Karpas-422 (cell line): ENCODE measurements at places on chromosomes 2 and 18. TPM values are rescaled to one million over a fixed set of nuclear protein-coding genes. Genes with fewer than 3 reads are reported as not detected.

DNA sequence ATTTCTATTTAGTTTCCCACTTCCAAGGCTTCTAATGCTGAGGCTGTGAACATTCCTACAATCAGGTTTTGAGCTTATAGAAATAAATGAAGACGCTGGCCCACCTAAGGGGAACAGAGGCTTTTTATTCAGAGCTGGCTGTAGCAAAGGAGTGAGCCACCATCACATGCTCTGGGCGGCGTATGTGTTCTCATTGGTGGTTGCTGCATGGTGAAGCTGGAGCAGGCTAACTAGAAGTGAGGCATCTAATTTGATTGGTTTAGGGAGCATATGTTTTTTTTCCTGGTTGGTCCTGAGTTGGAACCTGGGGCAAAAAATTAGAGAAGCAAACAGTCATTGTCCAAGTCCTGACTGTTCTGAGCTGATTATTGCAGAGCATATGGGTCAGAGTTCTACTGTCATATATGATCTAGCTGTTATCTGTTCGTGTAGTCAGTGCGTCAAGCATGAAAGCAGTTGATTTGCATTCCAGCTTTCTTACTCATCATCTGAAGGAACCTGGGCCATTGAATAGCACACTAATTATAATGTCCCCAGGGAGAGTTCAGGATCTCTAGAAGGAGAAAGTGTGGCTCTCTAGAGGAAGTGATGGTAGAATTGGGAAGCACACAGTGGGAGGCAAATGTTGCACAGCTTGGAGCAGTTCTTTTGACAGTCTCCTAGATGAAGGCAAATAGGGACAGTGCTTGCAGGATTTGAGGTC is 279.6 kb downstream of the PARD3B start:
- peak; percentile 60 for DNase-seq

GRCh38 chr2:11169333-11169732 is 14.1 kb downstream of the SLC66A3 start:
- DNase-seq: no peak

GRCh38 chr2:25682082-25682481 is 8.7 kb upstream of the DTNB start:
- no peak for DNase-seq

DNA sequence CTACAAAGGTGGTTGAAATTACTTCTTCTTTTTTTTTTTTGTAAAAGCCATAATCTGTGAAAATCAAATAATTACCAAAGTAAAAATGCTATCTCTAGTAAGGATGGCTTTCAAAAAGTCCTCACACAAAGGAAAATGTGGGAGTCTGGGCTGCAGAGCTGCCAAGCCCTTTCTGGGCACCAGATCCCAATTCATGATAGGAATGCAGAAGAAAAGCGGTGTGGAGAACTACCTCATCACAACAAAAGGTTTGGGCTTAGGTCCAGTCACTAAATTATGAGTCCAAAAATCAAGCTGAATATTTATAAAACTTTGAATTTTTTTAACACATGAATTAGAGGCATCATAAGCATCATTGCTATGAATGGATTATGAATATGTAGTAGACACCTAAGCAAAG is 30.8 kb upstream of the EPHA4 start:
- DNase-seq: no peak

GRCh38 chr2:159907909-159908308 is 109.9 kb upstream of the CD302 start:
- no peak for DNase-seq

DNA sequence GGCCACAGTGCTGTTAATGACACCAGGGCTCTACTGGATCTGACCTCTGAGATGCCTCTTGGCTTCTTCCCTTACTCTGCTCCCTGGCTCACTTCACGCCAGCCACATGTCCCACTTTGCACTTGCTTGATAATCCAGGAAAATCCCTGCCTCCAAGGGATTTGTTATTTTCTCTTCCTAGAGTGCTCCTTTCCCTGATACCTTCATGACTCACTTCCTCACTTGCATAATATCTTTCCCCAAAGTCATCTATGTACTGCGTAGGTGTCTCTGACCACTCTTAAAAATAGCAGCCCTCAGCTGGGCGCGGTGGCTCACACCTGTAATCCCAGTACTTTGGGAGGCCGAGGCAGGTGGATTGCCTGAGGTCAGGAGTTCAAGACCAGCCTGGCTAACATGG is 572.3 kb downstream of the PLCL1 start:
- no peak for DNase-seq

GRCh38 chr2:240799033-240799820 is 20.8 kb downstream of the KIF1A start:
- no peak for DNase-seq

GRCh38 chr2:132667706-132668105 is 2.3 kb downstream of the LYPD1 start:
- DNase-seq: no peak

- no peak for DNase-seq
These were observed 267.0 kb downstream of the NOL4 start for GRCh38 chr18:33957707-33958106.

DNA sequence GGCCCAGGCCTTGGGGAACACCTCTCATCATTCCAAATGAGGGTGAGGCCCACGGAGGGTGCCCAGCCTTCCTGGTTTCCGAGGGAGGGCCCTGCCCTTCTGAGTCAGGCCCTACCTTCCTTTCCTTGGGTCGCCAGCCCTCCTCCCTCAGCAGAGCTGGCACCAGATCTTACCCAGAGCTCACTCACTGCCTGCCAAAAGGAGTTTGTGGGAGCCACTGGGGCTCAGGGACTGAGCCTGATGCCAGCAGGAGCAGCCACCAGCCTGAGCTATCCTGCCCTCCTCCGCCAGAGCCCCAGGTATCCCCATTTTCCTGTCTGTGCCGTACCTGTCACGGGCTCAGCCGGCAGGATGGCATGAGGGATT is 64.1 kb downstream of the NRP2 start:
- no peak for DNase-seq

DNA sequence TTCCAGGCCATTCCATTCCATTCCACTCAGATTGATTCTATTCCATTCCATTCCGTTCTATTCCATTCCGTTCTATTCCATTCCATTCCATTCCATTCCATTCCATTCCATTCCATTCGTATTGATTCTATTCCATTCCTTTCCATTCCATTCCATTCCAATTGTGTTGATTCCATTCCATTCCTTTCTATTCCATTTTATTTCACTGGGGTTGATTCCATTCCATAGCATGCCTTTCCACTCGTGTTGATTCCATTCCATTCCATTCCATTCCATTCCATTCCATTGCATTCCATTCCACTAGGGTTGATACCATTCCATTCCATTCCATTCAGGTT is 1142.3 kb downstream of the RPIA start:
- peak; percentile 51 for DNase-seq

DNA sequence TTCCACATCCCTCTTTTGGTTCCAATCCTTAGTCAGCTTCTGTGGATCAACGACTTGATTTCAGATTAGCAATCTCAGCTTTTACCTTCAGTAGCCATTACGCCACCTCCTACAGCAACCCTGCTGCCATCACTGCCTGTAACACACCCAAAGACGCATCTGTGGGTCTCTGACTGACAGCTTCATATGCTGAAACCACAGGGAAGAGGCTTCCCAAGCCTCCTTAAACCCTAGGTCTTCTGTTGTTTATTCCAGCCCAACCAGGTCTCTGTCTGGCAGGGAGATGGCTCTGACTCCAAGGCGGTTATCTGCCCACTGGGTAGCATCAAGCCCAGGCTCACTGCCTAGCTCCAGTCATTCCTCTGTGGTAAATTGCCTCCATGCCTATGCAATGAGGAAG is 28.6 kb upstream of the TRIB2 start:
- no peak for DNase-seq

DNA sequence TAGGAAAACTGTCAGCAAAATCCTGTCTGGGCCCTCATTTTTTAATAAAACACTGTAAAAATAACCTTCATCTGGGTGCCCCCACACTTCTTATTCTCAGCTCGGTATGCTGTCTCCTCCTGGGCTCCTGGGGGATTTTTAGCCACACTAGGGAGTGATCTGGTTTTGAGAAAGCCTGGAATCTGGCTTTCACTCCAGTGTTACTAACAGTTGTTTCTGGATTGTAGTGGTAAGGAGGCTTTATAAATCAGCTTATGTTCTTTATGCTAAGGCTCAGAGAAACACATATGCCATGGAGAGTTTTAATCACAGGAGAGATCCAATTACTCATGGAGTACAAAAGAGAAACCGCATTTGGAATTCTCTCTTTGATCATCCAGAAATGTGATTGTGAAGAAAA is 744.3 kb upstream of the SOX11 start:
- DNase-seq: no peak

GRCh38 chr2:35938838-35939237 is 416.7 kb upstream of the CRIM1 start:
- DNase-seq: no peak

DNA sequence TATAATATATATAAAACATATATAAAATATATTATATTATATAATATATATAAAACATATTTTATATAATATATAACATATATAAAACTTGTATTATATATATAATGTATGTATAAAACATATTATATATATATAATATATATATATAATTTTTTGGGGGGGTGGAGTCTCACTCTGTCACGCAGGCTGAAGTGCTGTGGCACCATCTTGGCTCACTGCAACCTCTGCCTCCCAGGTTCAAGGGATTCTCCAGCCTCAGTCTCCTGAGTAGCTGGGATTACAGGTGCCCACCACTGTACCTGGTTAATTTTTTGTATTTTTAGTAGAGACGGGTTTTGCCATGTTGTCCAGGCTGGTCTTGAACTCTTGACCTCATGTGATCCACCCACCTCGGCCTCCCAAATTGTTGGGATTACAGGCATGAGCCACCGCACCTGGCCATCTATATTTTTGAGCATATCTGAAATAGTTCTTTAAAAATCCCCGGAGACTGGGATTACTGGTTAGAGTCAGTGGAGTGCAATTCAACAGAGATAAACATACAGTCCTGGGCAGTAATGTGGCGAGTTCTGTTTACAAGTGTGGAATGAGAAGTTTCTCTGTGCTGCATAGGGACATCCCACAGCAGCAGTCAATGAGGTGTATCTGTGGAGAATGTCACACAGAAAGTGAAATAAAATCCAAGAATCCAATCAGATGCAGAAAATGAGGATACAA is 208.4 kb downstream of the MYCN start:
- DNase-seq: no peak

- DNase-seq: peak; percentile 24
These were observed 86.1 kb downstream of the CACNB4 start for GRCh38 chr2:152012697-152013096.

GRCh38 chr2:52919673-52920072 is 847.9 kb upstream of the CHAC2 start:
- DNase-seq: no peak

DNA sequence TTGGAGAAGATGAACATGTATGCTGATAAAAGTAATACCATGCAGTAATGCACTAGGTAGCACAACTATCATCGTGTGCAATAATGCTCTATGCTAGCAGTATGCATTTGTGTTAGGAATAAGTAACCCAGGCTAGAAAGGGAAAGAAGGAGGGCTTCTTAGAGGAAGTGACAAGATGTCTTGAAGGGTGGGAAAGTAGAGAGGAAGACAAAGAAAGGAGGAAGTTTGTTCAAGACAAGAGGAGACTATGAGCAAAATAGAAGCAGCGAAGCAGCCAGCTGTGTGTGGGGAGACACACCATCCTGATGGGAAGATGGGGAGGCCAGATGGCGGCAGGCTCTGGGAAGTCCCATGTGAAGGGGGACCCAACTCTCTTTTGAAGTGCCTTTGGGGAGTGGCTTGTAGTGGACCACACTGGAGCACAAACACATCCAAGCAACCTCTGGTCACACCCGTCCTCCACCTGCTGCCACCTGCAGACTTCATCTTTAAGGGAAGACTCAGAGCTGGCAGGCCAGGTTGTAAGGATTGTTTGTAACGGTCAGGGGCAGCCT is 39.9 kb upstream of the INHBB start:
- no peak for DNase-seq

DNA sequence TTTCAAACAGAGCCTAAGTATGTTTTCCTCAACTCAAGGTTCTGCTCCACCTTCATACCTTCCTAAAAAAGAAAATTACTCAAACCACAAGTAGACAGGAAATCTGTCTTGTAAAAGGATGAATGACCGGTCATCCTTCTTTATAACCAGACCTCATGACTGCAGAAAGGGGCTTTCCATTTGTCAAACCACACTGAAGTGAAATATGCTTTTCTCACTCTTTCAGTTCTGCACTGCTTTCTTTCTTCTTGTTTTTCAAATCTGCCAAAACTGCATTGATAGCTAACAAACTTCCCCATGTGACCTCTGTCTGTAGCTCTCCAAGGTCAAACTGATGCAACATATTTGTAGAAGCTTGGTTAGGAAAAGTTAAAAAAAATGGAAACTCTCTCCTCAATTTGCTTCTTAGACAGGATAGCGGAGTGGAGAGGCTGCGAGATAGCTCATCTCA is 308.9 kb upstream of the CCDC68 start:
- no peak for DNase-seq

CRACDL gene
- 1.0 and 2.5 TPM in 2 replicates for total RNA-seq

NDUFS1 gene
- 76.4 and 83.6 TPM in 2 replicates for total RNA-seq

SULT1C4 gene
- total RNA-seq: not detected in 2 replicates

GALNT5 gene
- total RNA-seq: not detected in 2 replicates

ITPRIPL1 gene
- 12.4 and 21.2 TPM in 2 replicates for total RNA-seq

ASXL3 gene
- not detected in 2 replicates for total RNA-seq

KRTCAP3 gene
- 0.61 TPM in 1 of 2 replicates, not detected in the other for total RNA-seq
